ENCODE measurements at places on chromosomes 2 and 18.
A peak's percentile ranks its signal among the peaks of the same experiment; 100 is the strongest.

- DNase-seq, result no peak
Observed at GRCh38 chr2:75587954-75588587, 27.3 kb upstream of the EVA1A start.

GRCh38 chr18:48799724-48800315, 150.9 kb downstream of the SMAD7 start:
- no peak for DNase-seq

DNA sequence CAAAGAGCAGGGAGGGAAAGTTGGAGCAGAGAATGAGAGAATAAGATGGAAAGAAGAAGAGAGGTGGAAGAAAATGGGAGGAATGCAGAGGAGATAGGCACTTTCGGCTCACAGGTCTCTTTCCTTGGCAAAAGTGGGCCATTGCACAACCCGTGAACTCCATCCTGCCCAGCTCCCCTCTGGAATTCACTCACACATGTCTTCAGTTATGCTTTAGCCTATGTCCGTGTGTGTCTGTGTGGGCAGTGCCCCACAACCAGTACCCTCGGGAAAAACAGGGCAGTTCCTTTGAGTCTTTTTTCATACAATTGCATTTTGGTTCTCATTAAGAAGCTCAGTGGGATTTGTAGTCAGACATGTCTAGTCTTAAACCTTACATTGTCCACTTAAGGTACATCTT, 34.5 kb downstream of the DTNA start:
- no peak for DNase-seq

- peak; percentile 29 for DNase-seq
Observed at GRCh38 chr18:7592305-7593071, 25.4 kb downstream of the PTPRM start.

DNA sequence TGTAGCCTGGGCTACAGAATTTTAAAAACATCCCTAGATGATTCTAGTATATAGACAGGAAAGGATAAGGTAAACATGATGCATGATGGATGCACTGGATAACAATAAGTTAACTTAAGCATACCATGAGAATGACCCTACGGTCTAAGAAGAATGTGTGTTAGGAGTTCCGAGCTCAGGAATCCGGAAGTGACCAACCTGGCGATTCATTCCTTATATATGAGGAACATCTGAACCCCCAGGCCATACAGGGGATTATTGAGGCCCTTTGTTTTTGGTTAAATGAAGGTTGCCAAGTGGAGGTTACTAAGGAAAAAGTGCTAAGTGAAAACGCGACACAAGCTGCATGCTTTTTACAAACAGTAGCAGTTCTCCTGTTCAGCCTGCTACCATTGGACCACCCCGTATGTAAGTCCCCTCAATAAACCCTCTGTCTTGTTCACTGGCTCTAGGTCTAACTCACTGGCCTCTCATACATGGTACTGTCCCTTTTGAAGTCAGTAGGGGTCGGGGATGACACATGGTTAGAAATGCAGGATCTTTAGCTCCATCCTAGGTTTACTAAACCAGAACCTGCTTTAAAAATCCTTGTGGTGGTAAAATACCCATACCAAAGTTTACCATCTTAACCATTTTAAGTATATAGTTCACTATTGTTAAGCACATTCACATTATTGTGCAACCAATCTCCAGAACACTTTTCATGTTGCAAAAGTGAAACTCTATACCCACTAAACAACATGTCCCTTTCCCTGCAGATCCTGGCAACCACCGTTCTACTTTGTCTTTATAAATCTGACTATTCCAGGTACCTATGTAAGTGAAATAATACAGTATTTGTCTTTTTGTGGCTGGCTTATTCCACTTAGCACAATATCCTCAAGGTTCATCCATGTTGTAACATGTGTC, 111.0 kb upstream of the MAP4K3 start:
- DNase-seq, result no peak

- no peak for DNase-seq
Observed at GRCh38 chr2:67437114-67437513, 40.0 kb downstream of the ETAA1 start.

- peak; percentile 69 for DNase-seq
Observed at GRCh38 chr2:68319398-68320117, at the start of gene CNRIP1. TSS of gene CNRIP1 (minus strand) at chr2:68319949. CDS start at chr2:68319400, 549 bp downstream.

- DNase-seq, result peak; percentile 28
Observed at GRCh38 chr2:205892251-205892655, 193.7 kb downstream of the INO80D start.

GRCh38 chr2:232876161-232876977, 6.3 kb downstream of the SNORC start:
- peak; percentile 87 for DNase-seq

DNA sequence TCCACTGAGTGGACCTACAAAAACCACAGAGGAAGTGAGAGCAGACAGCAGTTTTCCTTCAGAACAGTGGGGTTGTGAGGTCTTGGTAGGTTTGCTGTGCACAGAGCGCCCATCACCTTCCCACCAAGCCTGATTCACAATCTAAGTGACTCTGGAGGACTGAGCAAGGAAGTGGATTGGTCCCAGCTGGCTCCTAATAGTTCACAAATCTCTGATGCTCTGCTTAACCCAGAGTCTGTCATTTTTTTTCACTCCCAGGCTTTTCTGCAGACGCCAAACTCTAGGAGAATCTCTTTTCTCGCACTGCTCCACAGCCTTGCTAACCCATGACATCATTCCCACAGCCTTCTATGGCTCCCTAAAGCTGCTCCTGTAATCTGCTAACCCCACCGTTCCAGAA, 280.4 kb downstream of the C1D start:
- DNase-seq, result no peak

DNA sequence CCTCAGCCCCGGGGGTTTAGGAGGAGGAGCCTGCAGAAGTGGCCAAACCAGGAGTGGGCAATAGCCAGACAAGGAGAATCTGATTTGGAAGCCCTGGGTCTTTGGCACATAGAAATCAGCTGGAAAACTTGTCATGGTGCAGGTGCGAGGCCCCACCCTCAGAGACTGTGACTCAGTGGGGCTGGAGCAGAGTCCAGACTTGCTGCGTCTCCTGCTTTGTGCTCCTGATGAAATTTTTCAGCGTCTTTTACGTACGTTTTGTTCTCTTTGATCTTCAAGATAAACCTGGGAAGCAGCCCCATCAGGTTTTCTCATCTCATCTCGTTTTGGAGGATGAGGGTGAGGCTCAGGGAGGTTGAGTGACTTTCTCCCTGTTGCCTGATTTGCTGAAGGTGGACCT, 114.1 kb downstream of the CABLES1 start:
- no peak for DNase-seq

DNA sequence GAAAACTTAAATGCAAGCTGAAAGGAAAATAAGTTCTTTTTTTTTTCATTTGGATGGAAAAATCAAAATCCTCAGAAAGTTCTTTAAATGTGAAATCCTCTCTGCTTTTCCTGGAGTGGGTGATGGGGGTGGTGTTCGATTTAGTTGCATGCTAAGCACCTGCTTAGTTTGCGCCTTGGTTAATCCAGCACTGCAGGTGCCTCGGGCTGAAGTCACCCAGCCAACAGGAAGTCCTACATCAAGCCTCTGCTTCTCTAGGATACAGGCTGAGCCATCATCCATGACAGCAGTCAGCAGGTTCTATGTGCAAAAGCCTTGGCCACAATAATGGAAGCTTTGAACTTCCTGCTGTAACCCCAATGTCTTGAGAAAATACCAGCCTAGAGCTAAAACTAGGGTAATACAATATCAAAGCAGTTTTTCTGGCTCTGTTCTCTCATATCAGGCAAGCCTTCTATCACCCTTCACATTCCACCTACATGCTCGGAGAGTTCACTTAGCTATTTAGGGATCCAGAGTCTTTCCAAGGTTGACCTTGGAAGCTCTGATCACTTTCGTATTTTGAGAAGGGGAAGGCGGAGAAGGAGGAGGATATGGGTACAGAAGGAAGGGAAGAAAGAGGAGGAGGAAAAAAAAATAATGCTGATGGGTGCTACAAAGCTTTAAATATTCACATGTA, 116.1 kb upstream of the LRRTM1 start:
- no peak for DNase-seq

- peak; percentile 37 for DNase-seq
Observed at GRCh38 chr2:113876503-113877387, 13.1 kb upstream of the ACTR3 start.

- no peak for DNase-seq
Observed at GRCh38 chr2:31254237-31255203, 20.6 kb downstream of the EHD3 start.

- no peak for DNase-seq
Observed at GRCh38 chr18:58865033-58865590, 435 bp downstream of the ZNF532 start.

DNA sequence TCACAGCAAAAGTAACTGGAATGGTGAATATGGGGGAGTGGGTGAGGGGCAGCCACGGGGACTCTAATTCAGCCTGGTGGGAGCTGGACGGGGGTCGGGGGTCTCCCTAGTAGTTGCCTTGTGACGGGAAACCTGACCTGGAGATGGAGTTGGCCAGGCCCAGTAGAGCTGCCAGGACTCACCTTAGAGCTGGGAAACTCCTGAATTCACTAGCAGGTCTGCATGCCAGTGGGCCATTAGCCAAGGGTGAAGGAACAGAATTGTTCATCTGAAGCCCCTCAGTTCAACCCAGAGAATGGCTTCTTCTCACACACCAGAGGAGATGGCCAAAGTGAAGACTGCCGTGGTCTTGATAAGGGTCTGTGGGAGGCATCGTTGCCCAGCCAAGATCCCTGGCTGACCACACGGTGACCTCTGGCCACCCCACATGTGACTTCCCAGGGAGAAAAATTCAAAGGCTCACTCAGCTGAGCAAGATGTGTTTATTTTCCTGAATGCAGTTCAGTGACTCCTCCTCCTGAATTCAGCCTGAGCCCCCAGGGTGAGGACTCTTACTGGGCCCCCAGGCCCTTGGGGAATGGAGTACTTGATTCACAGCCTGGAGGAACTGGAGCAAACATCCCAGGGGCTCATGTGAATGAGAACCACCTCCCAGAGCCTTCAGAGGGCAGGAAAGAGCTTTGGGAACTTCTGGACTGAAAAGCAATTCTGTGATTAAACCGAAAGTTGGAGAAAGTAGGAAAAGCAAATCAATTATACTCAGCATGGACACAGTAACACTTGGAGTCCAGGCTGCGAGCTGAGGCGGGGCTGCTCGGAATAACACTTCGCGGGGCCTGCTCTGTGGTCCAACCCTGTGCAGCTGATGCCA, 25.2 kb downstream of the MOCOS start:
- no peak for DNase-seq

DNA sequence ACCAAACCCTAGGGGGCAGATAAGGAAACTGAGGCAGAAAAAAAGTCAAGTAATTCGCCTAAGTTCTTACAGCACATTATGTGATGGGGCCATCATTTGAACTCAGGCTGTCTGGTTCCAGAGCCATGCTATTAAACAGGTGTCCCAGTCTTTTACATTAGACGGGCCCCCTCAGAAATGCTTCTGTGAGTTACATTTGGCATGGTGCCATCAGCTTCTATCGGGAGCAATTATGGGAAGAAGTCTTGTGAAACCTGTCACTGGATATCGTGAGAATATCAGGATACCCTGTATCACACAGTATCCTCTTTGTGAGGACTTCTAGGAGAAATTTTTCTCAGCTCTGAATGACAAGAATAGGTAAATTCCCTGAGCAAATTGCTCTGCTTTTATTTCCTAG, 143.7 kb upstream of the NOSTRIN start:
- no peak for DNase-seq

GRCh38 chr2:28477087-28477486, 18.8 kb upstream of the PLB1 start:
- DNase-seq, result no peak

DNA sequence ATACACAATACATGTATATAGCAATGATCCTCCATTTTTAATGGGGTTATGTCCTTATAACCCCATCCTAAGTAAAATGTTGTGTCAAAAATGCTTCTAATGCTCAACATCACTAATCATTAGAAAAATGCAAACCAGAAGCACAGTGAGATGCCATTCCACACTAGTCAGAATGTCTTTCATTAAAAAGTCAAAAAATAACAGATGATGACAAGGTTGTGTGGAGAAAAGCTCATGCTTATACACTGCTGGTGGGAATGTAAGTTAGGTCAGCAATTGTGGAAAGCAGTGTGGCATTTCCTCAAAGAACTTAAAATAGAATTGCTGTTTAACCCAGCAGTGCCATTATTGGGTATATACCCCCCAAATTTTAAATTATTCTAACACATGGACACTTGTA, 654.9 kb upstream of the CNTNAP5 start:
- DNase-seq, result no peak

GRCh38 chr18:2964361-2965010, 48.5 kb downstream of the LPIN2 start:
- no peak for DNase-seq

DNA sequence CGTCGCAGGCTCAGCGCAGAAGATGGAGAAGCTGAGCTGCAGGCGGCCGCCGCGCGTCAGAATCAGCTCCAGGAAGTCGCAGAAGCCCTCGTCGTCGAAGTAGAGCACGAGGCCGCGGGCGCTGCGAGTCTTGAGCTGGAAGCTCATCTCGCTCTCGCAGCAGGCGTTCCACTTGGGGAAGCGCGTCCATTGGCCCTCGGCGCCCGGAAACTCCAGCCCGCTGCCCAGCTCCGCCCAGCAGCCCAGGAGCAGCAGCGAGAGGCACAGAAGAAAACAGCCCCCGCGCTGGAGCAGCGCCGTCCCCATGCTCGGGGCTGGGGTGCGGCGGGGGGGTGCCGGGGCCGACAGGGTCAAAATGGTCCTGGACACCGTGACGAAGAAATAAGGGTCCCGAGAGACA, 4.0 kb downstream of the NRXN1 start:
- no peak for DNase-seq

GRCh38 chr2:74741629-74742028, 87.6 kb downstream of the SEMA4F start:
- DNase-seq, result no peak

DNA sequence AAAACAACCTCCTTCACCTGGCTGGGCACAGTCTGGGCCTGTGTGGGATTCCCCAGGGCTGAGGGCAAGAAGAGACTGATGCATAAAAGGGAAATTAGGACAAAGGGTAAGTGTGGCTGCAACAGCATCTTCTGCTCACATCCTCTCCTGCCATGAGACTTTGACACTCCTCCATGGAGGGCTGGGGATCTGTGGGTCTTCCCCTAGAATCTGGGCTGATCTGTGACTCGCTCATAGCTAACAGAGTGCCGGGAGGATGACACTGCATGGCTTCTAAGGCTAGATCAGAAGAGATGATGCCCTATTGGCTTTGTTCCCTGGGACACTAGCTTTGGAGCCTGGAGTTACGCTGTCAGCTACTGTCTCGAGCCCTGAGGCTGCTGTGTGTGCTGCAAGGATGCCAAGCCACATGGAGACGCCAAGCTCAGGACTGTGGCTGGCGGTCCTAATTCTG, 24.3 kb downstream of the MOCOS start:
- no peak for DNase-seq

- no peak for DNase-seq
Observed at GRCh38 chr2:28199995-28200679, 192.5 kb upstream of the FOSL2 start.
